Sciatic nerve (tissue), 2 donors: ENCODE measurements at places on chromosomes 5 and 9. TPM values are rescaled to one million over a fixed set of nuclear protein-coding genes. Genes with fewer than 3 reads are reported as not detected.
A peak's percentile ranks its signal among the peaks of the same experiment; 100 is the strongest.

- no peak for DNase-seq
Measured at GRCh38 chr5:141362719-141363118, 1.2 kb upstream of the PCDHGA5 start.

- no peak for DNase-seq
Measured at GRCh38 chr5:57094753-57095683, 78.8 kb upstream of the GPBP1 start.

GRCh38 chr5:105968981-105969380, 1701.8 kb downstream of the EFNA5 start:
- DNase-seq: no peak

DNA sequence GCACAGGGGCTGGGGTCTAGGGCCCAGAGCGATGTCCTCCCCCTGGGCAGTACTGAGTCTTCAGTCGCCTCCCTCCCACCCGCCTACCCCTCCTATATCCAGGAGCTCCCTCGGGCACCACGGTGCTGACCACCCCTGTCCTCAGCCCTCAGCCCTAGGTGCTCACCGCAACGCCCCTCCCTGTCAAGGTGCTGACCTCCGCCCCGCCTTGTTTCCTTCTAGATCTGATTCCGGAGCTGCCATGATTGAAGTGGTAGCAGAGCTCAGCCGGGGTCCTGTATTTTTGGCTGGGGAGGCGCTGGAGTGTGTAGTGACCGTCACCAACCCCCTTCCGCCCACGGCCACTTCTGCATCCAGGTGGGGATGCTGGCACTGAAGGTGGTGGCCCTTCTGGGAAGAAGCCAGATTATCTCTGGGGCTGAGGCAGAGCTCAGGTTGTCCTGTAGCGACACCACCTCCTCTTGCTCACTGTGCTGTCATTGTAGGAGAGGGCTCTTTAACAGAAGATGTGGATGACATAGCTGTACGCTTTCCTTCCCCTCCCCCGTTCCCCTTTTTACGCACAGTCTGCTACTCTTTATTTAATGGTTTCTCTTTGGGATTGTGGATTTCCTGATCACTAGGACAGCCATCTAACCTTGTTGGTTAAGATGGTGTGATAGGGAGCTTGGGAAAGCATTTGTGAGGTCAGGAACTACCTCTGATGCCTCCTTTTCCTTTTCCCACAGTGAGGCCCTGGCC, 598 bp downstream of the RGP1 start:
- no peak for DNase-seq

- DNase-seq: no peak
Measured at GRCh38 chr5:152723482-152723881, 318.4 kb upstream of the NMUR2 start.

DNA sequence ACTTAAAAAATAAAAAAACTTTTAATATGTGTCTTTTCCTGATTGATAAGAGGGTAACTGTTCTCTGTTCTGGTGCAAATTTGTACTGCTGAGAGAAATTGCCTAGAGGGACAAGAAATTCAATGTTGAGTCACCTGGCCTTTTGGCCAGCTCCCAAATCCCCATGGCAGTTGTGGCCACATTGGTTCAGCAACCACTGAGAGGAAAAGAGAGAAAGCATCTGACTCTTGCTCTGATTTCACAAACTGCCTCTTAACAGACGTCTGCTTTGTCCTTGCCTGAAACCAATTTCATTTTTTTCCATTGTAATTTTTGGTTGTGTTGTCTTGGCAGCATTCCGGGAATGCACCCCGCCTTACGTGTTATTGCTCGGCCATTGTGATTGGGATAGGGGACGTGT, 42.4 kb downstream of the NTRK2 start:
- DNase-seq: peak; percentile 83

DNA sequence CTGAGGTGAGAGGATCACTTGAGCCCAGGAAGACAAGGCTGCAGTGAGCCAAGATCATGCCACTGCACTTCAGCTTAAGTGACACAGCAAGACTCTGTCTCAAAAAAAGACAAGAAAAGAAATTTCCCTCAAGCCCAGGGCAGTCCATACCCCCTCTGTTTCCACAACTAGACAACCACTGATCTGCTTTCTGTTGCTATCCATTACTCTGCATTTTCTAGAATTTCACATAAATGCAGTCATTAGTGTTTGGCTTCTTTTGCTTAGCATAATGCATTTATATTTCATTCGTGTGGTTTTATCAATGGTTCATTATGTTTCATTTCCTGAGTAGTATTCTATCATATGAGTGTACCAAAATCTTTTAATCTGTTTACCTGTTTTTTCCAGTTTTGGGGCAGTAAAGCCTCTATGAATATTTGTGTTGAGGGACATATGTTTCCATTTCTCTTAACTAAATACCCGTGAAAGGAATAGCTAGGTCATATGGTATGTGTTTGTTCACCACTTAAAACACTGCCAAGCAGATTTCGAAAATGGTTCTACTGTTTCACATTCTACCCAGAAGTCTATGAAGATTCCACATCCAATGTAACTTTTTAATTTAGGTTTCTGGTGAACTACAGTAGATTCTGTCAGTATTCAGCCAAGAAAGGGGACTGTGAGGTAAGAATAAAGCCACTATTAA, 271.8 kb downstream of the ZNF608 start:
- no peak for DNase-seq

DNA sequence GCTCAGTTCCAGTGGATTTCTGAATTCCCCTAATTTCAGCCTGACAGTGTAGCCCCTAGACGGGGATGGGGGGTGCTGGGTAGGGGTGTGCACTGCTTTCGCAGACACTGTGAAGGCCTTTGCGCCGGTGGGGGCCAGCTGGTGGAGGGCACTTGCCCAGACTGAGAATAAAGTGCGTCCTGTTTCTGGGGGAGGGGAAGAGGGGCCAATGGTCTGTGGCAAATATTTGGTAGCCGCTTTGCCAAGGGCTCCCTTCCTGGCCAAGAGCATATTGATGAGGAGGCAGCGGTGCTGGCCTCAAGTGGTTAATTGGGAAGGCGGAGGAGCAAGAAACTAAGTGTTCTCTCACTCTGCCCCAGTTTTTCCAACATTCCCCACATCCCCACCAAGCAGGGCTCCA, 1.4 kb downstream of the CXCL14 start:
- DNase-seq: no peak

- no peak for DNase-seq
Measured at GRCh38 chr5:58188262-58188651, 271.6 kb downstream of the PLK2 start.

DNA sequence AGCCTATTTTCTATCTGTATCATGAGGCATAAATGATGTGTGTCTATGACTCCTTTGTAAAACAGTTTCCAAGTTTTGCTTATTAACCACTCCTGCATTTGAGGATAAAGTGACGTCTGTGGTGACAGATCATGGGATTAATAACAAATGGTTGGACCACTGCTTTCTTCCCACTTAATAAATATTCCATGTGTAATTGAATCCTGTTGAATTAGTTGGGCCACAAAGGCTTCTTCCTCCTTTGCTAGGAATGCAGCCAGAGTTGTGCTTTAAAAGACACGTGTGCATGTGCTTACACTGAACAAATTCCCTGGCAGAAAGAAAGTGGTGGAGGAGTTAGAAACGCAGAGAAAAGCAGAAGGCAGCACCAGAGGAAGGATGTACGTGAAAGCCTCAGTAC, 150.2 kb downstream of the ACTBL2 start:
- DNase-seq: no peak

GRCh38 chr9:18149471-18150011, 324.4 kb upstream of the ADAMTSL1 start:
- DNase-seq: no peak

- no peak for DNase-seq
Measured at GRCh38 chr9:115213818-115214334, 95.9 kb upstream of the TNC start.

DNA sequence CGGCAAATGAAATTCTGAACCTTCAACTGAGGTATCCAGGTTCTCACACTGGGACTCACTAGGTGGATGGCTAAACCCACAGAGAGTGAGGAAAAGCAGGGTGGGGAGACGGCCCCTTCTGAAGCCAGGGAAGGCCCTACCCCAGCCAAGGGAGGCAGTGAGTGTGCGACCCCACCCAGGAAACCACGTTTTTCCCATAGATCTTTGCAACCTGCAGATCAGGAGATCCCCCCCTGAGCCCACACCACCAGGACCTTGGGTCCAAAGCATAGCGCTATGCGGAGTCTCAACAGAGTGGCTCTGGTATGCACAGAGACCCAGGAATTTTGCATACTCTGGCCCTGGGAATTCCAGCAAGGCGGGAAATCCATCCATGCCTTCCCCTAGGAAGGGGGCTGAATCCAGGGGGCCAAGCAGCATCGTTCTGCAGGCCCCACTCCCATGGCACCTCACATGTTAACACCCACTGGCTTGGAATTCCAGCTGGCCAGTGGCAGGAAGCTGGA, 19.9 kb downstream of the DTWD2 start:
- no peak for DNase-seq

DNA sequence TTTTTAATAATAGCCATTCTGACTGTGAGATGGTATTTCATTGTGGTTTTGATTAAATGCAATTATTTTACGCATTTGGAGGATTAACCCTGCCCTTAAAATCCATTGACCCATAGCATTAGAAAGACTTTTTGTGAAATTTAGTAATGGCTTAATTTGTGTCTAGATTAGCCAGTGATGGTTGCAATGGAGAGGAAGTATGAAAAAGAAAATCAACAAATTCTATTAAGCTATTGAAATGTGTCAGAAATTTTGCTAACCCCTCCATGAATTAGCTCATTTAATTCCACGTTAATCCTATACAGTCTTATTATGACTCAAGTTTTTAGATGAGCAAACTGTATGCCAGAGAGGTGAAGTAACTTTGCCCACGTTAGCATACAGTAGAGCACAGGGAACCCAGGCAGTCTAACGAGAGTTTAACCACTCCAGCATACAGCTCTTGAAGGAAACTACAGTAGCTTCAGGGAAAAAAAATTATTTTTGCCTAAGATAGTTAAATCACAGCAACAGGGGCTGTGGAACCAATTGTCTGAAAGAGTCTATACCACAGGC, 158.2 kb upstream of the PPP2R2B start:
- no peak for DNase-seq

DNA sequence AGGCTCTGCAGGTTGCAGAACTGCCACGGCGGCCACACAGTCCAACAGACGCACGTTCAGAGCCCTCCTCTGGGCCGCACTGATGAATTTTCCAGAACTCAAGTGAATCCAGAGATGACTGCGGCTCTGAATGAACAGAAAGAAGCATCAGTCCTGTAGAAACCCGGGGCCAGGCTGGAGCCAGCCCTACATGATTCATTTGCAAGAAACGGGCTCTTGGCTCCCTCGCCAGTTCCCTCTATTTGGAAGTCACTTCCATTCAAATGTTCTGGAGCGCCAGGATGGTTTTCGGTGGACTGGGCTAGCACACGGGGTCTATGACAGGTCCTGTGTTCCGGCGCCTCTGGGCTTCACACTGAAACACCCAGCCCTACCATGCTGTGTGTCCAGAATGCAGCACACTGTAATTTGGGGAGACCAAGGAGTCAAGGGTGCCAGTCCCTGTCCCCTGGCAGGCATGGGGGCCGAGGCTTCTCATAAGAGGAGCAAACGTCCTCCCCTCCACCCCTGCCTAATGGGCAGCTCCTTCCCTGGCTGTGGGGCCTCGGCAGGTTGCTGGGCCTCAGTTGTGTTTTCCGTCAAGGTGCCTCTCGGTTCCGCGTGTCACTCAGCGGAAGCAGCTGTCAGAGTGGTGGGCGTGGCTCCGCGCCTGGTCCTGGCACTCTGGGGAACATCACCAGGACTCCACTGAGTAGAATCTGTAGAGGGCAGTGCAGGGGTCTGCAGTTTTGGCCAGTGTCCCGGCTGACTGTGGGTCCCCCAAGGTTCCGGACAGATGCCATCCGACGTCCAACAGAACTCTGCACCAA, 18.1 kb upstream of the COL5A1 start:
- DNase-seq: peak; percentile 41

- no peak for DNase-seq
Measured at GRCh38 chr5:60810438-60811085, 33.5 kb downstream of the ELOVL7 start.

DNA sequence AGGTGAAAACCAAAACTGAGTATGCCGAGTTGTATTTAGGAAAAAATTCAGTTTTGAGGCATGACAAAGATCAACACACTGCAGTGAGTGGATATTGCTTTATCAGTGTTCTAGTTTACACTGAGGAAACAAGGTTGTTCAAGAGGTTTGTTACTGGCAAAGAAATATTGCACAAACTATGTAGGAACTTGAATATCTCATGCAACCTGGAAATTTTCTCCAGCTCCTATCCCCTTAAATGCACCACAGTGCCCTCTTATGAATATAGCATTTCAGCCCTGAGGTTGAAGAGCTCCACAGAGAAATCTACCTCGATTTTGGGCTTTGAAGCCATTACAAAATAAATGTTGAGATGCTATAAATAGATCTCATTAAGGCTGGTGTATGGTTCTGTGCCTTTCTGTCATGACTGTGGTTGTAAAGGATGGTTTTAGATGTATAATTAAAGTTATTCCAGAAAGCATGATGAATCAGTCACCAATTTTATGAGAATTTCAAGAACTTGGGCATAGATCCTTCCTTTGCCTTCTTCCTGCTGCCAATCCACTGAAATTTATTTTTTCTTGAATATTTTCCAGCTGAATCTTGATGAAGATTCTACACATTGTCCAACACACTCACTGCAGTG, 159.3 kb downstream of the SPATA31D1 start:
- no peak for DNase-seq

GRCh38 chr9:87713278-87713987, 12.5 kb upstream of the CTSL start:
- DNase-seq: peak; percentile 91

- no peak for DNase-seq
Measured at GRCh38 chr5:174071484-174071883, 26.0 kb downstream of the NSG2 start.

- DNase-seq: no peak
Measured at GRCh38 chr5:21823076-21823574, 1030.0 kb downstream of the CDH12 start.

DNA sequence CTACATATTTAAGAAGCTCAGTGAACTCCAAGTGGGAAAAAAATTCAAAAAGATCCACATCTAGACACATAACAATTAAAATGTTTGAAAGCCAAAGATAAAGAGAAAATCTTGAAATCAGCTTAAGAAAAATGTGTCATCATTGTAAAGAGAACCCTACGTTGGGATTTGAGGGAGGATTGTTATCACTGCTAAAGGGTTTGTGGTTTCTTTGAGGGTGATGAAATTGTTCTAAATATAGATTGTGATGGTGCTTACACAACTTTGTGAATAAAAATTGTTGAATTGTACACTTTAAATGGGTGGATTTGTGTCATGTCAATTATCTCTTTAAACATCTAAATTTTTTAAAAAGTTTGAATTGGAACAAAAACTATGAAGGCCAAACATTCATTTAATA, 92.2 kb upstream of the ADAMTS19 start:
- DNase-seq: no peak

DNA sequence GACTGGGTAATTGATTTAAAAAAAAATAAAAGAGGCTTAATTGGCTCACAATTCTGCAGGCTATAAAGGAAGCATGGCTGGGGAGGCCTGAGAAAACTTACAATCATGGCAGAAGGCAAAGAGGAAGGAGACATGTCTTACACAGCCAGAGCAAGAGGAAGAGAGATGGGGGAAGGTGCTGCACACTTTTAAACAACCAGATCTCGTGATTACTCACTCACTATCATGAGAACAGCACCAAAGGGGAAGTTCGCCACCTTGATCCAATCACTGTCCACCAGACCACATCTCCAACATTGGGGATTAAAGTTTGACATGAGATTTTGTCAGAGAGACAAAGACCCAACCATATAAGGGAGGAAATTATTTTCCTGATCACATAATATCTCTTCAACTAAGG, 138.8 kb upstream of the NR4A3 start:
- DNase-seq: no peak

The GABBR2 gene
- total RNA-seq: 0.49 TPM

The HTR4 gene
- 0.13 TPM for total RNA-seq

The TMEM252 gene
- not detected for total RNA-seq

The CER1 gene
- total RNA-seq: not detected

The PCDHB6 gene
- 2.4 TPM for total RNA-seq

The ERAP2 gene
- total RNA-seq: 14.8 TPM

The SCGB3A2 gene
- total RNA-seq: 1.0 TPM
